ENCODE measurements at places on chromosomes 4 and X.

DNA sequence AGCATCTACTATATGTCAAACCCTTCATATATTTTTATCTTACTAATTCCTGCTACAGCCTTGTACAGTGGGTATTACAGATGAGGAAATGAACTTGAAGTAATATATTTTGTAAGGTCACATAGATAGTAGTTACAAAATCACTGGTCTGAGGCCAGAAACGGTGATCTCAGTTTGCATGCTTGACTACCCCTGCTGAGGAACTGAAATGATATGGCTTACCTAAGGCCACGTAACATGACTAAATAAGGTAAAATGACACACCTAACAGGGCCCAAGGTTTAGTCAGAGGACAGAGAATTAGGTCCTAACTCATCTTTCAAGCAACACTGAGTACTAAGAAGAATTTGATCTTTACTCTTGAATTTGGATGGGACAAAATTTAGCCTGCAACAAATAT lies 1.5 kb upstream of the COMMD8 start:
- DNase-seq: no peak

GRCh38 chr4:126799416-126799815 lies 833.3 kb upstream of the INTU start:
- no peak for DNase-seq

GRCh38 chr4:181944527-181944926 lies 298.7 kb upstream of the TENM3 start:
- DNase-seq: no peak

GRCh38 chrX:103774070-103774642 lies 2.5 kb upstream of the PLP1 start:
- DNase-seq: no peak

DNA sequence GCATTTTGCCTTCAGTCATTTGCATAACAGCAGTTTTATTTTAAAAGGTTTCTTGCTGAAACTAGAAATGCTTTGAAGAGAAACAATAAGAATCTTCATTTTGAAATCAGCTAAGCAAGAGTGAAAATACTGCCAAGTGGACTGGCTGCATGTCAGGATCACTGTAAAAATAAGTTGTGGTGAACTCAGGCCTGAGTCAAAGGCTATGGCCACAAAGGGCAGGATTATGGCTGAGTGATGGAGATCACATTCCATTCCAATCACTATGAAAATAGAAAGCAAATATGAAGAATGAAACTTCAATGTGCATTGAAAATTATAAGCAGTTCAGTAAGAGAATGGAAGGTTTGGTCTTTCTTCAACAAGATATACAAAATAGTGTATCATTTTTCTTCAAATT lies 224.5 kb downstream of the PCDH18 start:
- no peak for DNase-seq

- DNase-seq: no peak
These were observed 12.9 kb upstream of the COL25A1 start for GRCh38 chr4:109315341-109315740.

GRCh38 chr4:39169426-39169825 lies 12.9 kb upstream of the WDR19 start:
- no peak for DNase-seq

GRCh38 chrX:33324099-33324498 lies 112.8 kb upstream of the DMD start:
- DNase-seq: no peak

DNA sequence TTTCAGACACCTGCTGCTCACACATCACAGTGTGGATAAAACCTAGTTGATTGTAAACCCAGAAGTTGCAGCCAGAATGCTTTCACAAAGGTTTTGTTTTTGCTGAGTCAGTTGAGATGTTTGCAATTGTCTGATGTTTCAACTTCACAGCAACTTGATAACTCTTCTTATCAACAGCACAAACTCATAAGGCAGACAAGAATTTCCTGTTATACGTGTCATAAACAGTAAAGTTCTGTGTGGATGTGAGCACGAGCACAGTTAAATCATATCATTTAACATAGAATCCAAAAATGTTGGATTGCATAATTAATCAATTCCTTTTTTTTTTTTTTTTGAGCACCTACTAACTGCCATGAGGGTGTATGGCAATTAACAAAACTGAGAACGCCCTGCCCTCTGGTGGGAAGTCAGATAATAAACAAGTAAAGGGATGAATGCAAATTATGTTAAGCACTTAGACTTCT lies 512.2 kb downstream of the PDHA2 start:
- no peak for DNase-seq

- DNase-seq: no peak
These were observed 175.6 kb upstream of the RBPJ start for GRCh38 chr4:26145212-26145611.

GRCh38 chr4:65310586-65310985 lies 359.7 kb downstream of the EPHA5 start:
- DNase-seq: no peak

DNA sequence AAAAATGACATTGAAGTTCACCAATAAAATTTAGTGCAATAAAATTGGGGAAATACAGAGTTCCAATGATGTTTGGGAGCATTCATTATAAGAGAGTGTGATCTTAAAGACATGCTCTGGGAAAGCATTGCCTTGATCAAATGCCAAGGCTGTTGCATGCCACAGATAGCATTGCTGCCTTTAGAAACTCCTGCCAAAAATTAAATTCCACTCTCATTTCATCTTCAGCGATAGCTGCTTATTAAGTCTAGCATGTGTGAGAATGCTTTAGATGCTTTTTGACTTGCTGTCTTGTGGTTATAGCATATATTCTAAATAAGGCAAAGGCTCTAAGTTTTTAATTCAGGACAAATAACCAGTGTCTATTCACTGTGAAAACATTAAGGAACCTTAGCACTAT lies 49.3 kb downstream of the NPNT start:
- no peak for DNase-seq

GRCh38 chr4:87589531-87589930 lies 18.8 kb upstream of the DSPP start:
- peak; percentile 11 for DNase-seq

DNA sequence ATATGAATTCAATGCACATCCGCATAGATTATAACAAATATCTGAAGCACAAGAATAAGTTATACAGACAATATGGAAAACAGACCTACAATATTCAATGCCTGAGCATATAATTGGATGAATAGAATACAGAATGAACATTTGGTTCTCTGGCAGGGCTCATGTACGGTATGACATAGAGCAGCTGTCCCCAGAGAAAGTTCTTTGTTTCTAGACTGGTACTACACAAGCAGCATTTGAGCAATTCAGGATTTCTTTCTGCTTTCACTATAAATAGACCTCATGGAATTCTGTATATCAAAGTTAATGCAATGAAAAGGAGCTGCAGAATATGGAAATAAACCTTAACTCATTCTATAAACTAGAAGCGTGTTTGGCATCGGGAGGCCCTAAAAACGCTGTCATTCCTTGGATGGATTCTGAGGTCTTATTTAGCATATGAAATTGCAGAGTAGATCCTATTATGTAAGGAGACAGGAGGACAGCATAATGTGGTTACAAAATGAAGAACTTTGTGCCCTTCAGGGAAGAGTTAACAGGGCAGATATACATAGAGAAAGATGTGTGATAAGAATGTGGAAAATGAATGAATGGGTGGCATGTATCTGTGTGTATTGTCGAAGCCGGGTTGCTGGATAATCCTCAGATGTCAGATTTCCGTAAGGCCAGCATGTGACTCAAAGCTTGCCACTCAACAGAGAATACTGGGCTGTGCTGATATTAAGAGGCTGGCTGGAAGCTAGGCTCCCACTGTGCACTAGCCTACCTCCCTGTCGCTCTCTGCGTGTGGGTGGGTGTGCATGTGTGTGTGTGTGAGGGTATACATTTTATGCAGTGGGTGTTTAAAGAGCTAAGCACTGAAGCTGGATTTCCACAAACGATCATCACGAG lies 103.3 kb upstream of the SLC4A4 start:
- DNase-seq: no peak

DNA sequence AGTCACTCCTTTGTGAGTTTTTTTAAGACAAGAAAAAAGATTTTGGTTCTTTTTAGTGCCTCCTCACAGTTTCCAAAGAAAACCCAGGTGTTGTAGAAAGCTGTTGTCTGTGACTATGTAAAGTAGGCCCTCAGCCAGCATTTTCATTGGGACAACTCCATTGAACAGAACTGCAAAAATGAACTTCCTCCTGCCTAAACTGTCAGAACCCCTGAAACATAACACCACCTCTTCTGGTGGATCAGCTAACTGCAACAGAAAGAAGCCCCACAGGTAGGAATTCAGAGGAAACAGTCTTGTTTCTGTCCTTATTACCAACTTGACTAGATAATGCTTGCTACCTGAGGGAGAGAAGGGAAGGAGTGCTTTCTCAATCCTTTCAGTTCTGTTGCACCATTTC lies 3.4 kb upstream of the ATP11C start:
- DNase-seq: no peak

DNA sequence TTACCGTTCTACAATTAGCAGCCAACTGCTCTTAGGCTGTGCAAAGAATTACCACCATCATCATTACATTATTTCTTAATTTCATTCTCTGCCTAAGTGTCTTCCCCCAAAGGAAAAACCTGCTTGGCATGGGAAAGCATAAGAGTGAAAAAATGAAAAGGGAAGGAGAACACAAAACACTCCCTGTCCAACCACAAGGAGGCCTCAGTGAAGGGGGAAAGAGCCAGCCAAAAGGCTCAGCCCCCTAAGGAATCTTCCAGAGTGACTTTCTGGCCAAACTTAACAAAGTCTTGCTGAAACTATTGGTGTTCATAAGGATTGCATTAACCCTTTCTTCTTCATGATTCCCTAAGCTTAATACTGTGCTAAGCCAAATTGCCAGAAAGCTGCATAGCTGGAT lies 287.4 kb downstream of the SMARCA1 start:
- no peak for DNase-seq

- DNase-seq: no peak
These were observed 303.1 kb downstream of the IQCM start for GRCh38 chr4:149512501-149512900.

GRCh38 chr4:116180157-116180601 lies 905.2 kb downstream of the TRAM1L1 start:
- no peak for DNase-seq

- peak; percentile 78 for DNase-seq
These were observed 167.5 kb downstream of the CDS1 start for GRCh38 chr4:84750260-84750959.

GRCh38 chr4:55561889-55562288 lies 15.2 kb upstream of the CLOCK start:
- no peak for DNase-seq

DNA sequence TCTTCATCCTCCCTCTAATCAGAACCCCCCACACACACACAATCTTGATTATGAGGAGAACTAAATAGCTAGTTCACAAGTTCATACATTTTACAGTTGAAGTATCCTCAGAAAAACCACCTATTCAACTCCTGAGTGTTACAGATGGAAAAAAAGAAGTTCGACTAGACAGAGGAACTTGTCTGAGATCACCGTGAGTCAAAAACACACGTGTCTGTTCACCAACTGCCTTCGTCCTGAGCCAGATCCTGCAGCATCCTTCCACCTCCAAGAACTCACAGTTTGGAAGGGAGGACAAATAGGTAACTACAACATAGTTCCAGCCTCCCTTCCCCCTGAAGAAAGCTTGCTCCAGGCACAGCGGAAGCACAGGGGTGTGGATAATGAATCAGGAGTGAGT lies 19.0 kb upstream of the IRAK1 start:
- DNase-seq: no peak

DNA sequence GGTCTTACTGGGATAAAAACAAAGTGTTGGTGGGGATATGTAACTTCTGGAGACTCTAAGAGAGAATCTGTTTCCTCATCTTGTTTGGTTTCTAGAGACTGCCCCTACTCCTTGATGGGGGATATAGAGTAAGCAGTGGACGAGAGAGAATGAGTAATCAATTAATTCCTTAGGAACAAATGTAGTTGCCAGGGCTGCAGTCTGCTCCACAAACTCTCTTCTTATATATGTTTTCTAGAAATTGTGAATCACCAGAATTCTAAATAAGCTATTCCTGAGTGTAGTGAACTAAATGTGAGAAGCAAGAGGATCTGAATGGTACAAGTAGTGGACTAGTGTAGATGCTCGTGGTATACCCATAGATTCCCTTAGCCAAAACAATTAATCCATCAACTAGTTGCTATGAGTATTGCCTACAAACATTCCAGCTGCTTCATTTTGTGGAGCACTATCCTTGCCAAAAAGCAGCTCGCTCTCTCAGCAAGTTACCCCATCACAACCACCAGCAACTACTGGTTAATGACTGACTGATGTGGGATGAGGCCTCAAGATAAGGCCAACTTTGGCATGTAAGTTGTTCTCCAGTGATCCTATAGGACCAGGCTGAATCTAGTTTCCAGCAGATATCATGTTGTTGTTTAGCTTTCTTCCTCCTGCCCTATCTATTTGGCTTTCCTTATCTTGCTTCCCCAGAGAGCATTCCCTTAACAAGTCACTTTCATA lies 273.0 kb downstream of the SLC7A11 start:
- no peak for DNase-seq

DNA sequence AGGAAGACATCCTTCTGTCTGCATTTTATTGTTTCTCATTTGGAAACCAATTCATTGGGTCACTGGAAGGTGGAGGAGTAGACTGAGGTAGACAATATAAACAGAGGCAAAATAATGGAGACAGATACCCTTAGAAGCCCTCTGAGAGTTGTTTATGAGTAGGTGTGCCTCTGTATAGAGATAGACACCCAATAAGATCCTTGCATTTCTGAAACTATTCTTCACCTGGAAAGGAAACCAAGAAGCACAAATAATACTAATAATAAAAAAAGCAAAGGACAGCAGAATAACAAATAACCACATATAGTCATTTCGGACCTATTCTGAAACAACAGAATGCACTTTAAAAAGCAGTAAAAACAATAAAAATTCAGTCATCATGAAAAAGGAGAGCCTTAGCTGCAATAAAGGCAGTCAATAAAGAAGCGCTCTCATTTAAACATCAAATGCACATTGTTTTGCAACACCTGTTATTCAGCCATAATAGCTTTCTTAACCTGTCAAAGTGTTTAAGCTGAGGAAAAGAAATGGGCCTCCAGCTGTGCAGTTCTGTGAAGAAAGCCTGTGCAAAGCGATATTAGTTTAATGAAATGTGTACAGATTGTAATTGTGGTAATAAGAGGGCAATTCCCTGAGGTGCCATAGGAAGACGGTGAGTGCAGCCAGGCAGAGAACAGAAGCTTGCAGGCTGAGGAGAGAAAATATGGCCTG lies 904.2 kb downstream of the STPG2 start:
- DNase-seq: no peak

DNA sequence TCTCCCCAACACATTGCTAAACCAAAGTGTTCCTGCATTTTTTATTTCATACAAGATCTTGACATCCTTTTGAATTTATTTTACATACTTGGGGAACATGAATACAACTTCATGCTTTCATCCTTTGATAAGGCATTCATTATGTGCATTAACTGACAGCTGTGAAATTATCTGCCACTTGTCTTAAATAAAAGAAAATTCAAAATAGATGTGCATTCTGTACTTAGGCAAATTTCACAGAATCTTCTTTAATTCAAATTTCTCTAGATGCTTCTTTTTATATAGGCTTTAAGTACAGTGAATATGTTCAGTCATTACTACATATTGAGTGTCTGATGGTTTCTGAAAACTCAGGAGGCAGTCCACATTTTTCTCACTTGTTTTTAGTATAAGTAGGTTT lies 518.1 kb downstream of the EPHA5 start:
- DNase-seq: no peak

Data from trophoblast cell (in vitro differentiated cells and primary cell).